ENCODE measurements at places on chromosomes 3 and 15.

DNA sequence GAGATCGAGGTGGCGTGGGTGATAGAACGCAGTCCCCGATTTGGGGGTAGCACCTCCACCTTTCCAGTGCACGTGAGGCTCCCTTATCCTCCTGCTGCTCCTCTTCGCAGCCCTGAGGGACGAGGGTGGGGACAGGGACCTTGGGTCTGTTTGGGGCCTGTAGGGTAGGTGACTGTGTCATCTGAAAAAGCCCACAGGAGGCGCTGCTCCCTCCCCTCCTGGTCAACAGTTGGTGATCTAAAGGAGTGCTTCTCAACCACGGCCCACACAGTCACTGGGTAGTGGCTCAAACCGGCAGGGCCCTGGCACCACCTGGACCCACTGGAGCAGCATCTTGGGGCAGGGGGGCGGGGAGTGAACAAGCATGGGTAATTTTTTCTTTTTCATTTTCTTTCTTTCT, 7.1 kb downstream of the LRRK1 start:
- no peak for DNase-seq

DNA sequence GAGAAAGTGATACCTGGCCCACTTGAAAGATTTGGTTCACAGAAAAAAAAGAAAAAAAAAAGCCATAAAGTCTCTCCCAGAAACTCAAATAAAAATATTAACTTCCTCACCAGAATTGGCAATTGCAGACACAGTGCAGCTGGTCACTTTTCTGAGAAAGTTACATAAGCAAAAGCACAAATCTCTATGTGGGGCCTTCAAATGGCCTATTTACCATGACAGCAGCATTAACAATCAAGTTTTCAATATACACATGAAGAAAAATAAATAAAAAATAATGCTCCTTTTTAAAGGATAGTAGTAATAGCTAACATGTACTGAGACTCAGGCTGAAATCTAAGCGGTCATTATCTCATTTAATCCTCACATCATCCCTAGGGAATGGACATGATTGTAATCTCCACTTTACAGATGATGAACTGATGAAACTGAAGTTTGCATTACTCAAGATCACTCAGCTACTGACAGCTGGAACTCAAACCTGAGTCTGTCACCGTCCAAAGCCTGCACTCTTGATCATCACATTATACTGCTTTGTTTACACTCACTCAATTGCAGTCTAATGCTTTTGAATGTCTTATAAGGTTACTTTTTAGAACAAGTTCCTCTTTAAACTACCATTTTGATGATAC, 3.3 kb downstream of the NPTN start:
- DNase-seq: no peak

- no peak for DNase-seq
Measured at GRCh38 chr15:26665957-26666791, 106.7 kb downstream of the GABRB3 start.

GRCh38 chr15:68278345-68278594, 725 bp downstream of the FEM1B start:
- no peak for DNase-seq

Data from stimulated activated CD4-positive, alpha-beta T cell treated with anti-CD3 and anti-CD28 coated beads, Interleukin-4, amount 100 ng/mL, for 4 hours (primary cell).